ENCODE measurements at places on chromosomes 3 and 15. TPM values are rescaled to one million over a fixed set of nuclear protein-coding genes. Genes with fewer than 3 reads are reported as not detected.

GPR62 gene
- total RNA-seq, result not detected

CCDC33 gene
- not detected for total RNA-seq

SRGAP3 gene
- total RNA-seq, result 11.7 TPM

CYP1A2 gene
- not detected for total RNA-seq

PCYT1A gene
- 63.5 TPM for total RNA-seq

- no peak for DNase-seq
Observed at GRCh38 chr15:36729418-36729817, 150.0 kb downstream of the CDIN1 start.

GRCh38 chr3:51954105-51954504 is 1.1 kb upstream of the GPR62 start:
- DNase-seq, result no peak

DNA sequence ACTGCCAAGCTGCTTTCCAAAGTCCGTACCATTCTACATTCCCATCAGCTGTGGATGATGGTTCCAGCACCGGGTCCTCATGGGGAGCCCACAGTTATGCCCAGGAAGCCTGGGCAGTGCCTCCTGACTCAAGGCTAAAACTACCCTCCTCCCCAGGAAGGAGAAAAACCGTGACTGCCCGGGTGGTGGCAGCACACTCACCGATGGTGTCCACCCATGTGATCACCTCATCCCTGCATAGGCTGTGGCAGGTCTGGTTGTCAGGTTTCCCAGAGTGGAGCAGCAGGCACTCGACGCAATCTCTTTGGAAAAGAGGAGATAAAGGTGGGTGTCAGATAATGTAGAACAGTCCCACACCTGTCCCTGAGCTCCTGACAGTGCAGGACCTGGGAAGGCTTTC is 38.6 kb downstream of the UMPS start:
- peak; percentile 36 for DNase-seq

- no peak for DNase-seq
Observed at GRCh38 chr3:114855839-114856238, 291.2 kb downstream of the ZBTB20 start.

DNA sequence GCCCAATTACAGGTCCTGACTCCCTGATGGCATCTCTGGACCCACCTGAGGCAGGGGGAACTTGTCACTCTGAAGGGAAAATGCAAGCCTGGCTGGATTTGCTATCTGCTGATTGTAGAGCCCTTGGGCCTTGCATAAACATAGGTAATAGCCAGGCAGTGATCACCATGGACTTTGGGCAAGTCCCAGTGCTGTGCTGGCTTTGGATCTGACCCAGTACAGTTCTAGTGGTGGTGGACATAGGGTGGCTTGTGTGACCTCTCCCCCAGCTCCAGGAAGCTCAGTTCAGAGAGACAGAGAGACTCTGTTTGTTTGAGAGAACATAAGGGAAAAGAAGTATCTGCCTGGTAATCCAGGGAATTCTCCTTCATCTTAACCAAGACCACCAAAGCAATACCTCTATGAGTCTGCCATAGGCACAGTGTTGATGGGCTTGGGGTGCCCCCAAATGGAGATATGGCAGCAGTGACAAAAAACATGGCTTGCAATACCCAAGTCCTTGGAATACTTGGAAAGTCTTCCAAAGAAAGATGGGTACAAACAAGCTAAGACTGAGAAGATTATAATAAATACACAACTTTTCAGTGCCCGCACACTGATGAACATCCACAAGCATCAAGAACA is 348.5 kb downstream of the PYDC2 start:
- DNase-seq, result no peak
